ENCODE measurements at places on chromosomes 7 and 10. TPM values are rescaled to one million over a fixed set of nuclear protein-coding genes. Genes with fewer than 3 reads are reported as not detected.

The NUTM2A gene
- 0.62 TPM for total RNA-seq

DNA sequence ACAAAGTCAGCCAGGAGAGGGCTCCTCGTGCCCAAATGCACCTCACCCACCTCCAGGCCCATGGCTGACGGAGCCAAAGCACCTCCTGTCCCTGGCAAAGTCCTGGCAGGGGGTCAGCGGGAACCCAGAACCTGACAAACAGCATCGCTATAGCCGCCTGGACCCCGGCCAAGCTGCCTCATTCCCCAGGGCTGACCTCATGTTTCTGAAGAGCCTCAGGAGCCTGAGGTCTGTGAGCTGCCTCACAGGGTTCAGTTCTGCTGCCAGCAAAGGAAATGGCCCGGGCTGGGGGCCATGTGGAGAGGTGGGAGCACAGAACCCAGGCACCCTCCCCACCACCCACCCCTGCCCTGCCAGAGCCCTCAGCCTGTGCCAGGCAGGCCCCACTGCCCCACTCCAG, 4.2 kb upstream of the NANOS1 start:
- H3K4me3 ChIP-seq = no peak overlapping the region
- no peaks in the 10 kb centered on the region for H3K36me3 ChIP-seq
- no peak overlapping the region for H3K27ac ChIP-seq
- no peak for DNase-seq
- H3K27me3 ChIP-seq = no peaks in the 10 kb centered on the region

- DNase-seq = no peak
- no peaks in the 10 kb centered on the region for H3K27me3 ChIP-seq
- H3K27ac ChIP-seq = no peak overlapping the region
These were observed 416.7 kb downstream of the ARL4A start for GRCh38 chr7:13104128-13104527.

DNA sequence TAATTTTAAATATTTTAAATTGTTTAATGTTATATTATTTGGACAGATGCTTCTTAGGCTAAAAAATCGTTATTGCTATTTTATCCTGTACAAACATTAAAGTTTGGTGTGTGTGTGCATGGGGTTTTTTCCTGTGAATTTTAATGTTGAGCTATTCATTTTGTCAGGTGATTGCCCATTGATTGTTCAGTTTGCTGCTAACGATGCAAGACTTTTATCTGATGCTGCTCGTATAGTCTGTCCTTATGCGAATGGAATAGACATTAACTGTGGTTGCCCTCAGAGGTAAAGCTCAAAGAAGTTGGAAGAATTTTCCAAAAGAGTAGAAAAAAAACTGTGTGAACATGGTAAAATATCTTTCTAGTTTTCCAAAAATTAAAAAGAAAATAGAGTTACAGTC, 6.5 kb upstream of the BCAP29 start:
- no peaks in the 10 kb centered on the region for H3K27me3 ChIP-seq
- DNase-seq = no peak
- no peaks in the 10 kb centered on the region for H3K4me1 ChIP-seq
- no peak overlapping the region for H3K4me3 ChIP-seq
- H3K36me3 ChIP-seq = no peaks in the 10 kb centered on the region

GRCh38 chr7:132435016-132435990, 141.0 kb downstream of the PLXNA4 start:
- H3K27ac ChIP-seq = no peak overlapping the region
- DNase-seq = no peak
- no peaks in the 10 kb centered on the region for H3K27me3 ChIP-seq
- no peak overlapping the region for H3K4me3 ChIP-seq
- H3K36me3 ChIP-seq = no peaks in the 10 kb centered on the region

DNA sequence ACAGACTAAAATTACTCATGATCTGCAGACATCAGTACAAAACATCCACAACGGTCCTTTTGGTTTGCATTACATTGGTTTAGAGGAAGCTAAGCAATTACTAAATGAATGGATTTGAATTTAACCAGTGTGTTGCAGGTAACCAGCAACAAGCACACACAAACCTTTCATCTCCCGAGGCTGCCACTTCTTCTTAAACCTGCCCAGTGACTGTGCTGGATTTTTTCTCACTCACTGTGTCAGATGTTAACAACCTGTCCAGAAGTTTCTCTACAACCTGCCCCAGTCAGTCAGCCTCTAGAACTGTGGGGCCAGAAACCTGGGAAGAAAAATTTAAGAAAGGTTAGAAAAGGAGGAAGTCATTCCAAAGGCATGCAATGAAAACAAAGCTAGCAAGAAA, 2.4 kb upstream of the MEOX2 start:
- H3K27me3 ChIP-seq = peaks cover 37% of the 10 kb centered on the region
- no peaks in the 10 kb centered on the region for H3K36me3 ChIP-seq
- no peak overlapping the region for H3K4me3 ChIP-seq
- DNase-seq = no peak
- H3K27ac ChIP-seq = no peak overlapping the region
- H3K4me1 ChIP-seq = no peaks in the 10 kb centered on the region

- no peaks in the 10 kb centered on the region for H3K4me1 ChIP-seq
- no peak overlapping the region for H3K4me3 ChIP-seq
- no peak overlapping the region for H3K27ac ChIP-seq
These were observed 125.5 kb downstream of the PON1 start for GRCh38 chr7:95198863-95199262.

GRCh38 chr10:108238261-108238660, 1073.8 kb upstream of the SORCS1 start:
- H3K27ac ChIP-seq = no peak overlapping the region
- no peak for DNase-seq
- H3K4me3 ChIP-seq = no peak overlapping the region
- H3K4me1 ChIP-seq = no peaks in the 10 kb centered on the region
- no peaks in the 10 kb centered on the region for H3K36me3 ChIP-seq

The TWNK gene
- total RNA-seq = 4.6 TPM

GRCh38 chr7:96306385-96307125, 15.3 kb downstream of the SLC25A13 start:
- H3K27me3 ChIP-seq = no peaks in the 10 kb centered on the region
- no peak overlapping the region for H3K27ac ChIP-seq
- H3K4me3 ChIP-seq = no peak overlapping the region
- peaks cover 7% of the 10 kb centered on the region for H3K4me1 ChIP-seq
